ENCODE measurements at places on chromosomes 1 and 21.
A peak's percentile ranks its signal among the peaks of the same experiment; 100 is the strongest.

DNA sequence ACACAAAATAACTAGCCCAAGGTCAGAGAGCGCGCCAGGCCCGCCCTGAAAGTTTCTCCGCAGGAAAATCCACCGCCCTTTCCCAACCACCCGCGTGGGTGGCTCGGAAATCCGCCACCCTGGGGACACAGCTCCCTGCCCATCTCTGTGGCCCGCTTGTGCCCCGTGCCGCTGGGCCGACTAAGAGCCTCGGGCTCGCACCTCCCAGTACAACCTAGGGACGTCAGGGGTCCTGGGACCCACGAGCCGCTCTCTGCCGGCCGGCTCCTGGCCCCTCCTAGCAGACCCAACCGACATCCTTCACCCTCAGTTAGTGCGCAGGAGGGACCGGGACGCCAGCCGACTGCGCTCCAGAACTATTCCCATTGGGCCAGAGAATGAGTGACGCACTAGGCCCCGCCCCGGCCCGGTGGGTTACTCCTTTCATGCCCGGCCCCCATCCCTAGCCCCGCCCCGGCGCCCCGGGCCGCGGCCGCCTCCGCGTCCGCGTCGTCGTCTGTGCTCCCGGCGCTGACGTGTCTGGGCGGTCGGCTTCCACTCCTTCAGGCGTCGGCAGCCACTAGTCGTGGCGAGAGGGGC is 396 bp upstream of the UAP1 start:
- DNase-seq, result peak; percentile 97

GRCh38 chr21:31394309-31394708 is 50.2 kb upstream of the TIAM1 start:
- DNase-seq, result no peak

GRCh38 chr1:54558434-54559030 is 10.5 kb downstream of the ACOT11 start:
- no peak for DNase-seq

- DNase-seq, result no peak
Observed at GRCh38 chr1:247530785-247531184, 5.5 kb downstream of the OR2C3 start.

- no peak for DNase-seq
Observed at GRCh38 chr1:97451944-97452343, 468.9 kb downstream of the DPYD start.

GRCh38 chr1:21277180-21277579 is 13.1 kb downstream of the ECE1 start:
- DNase-seq, result no peak

DNA sequence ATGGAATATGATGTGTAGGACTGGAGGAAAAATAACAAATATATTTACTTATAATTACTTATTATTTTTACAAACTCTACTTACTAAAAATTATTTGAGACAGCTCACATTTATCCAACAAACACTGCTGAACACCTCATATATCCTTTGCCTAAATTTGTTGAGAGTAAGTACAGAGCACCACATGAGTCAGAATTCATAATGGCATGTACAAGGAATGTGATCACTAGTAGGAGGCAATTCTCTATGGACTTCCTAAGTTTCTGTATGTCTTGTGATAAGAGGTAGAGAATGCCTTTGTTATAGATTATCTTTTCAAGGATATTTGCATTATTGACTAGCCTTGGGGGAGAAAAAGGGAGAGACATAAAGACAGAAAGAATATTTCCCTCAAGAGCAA is 8.2 kb upstream of the ST6GALNAC3 start:
- DNase-seq, result no peak

GRCh38 chr1:182718311-182718710 is 33.9 kb upstream of the RGS8 start:
- no peak for DNase-seq

DNA sequence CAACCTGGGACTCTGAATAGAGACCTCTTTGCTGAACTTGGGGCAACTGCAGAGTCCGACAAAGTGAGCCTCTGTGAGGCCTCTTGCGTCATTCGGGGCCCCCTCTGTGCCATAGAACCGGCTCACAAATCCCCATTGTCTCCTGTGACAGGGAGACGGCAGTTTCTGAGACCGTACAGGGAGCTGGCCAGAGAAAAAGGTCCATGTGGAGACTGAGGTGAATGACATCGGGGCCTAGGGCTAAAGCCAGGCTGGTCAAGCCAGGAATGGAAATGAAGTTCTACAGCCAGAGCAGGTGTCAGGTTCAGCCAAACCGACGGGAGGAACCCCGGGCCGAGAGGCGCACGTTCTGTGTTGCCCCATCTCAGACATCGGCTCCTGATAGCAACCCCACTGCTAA is 37.1 kb upstream of the TRIM67 start:
- no peak for DNase-seq

GRCh38 chr1:152001631-152002584 is 8.2 kb upstream of the S100A10 start:
- peak; percentile 42 for DNase-seq

DNA sequence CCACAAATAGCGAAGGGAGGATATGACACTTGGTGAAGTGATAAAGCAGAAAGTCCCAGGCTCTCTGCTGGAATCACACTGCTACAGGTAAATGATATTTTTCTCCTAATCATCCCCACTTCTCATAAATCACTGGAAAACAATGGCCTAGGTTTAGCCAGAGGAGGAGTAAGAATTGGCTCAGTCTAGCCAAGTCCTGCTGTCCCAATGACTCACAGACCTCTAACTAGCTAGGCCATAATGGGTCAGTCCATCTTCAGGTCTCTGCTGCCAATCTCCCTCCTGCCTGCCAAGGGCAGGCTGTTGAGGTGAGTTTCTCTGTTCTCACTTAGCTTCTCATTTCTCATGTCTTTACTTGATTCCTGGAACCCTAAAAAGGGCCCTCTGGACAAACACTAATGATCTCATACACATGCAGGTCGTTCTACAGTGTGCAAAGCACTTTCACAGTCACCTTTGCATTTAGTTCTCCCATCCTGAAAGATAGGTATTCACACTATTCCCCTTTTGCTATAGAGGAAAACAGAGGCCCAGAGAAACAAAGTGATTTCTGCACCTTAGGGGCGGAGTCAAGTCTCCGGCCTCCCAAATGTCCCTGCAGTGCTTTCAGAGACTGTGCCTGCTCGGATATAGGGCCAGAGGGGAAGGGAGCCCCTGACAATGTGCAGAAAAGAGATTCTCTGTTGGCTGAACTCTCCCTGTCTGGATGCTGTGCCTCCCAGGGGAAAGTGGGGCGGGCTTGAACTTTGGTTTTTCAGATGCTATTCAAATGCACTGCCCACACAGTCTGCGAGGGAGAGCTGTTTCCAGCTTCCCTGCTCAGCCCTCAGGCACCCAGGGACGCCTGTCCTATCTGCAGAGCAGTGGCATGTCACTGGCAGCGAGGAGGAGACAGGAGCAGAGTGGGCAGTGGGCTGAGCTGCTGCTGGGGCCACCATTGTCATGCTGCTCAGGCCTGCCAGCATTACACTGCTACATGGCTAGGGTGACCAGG is 3.9 kb upstream of the CDK18 start:
- DNase-seq, result no peak

DNA sequence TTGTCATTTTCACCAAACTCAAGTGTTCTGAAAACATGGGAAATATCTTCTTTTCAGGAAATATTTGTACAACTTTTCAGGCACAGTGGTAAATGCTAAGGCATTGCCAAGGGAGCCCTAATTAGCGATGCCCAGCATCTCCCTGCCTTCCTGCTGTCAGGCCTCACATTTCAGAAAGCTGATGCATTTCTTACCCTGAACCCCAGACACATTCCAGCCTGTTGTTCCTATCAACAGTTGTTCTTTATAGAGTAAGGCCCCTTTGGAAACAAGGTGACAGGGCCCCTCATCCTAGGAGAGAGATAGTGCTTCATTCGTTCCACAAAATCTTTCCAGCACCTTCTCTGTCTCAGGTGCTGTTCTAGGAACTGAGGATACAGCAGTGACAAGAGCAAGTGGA is 135.9 kb upstream of the COA6 start:
- DNase-seq, result no peak

- DNase-seq, result no peak
Observed at GRCh38 chr1:46822248-46822826, 23.5 kb downstream of the CYP4B1 start.

- no peak for DNase-seq
Observed at GRCh38 chr21:45021428-45022347, 52.7 kb upstream of the ADARB1 start.

GRCh38 chr1:228873709-228874108 is 138.4 kb downstream of the RHOU start:
- no peak for DNase-seq

- no peak for DNase-seq
Observed at GRCh38 chr1:206854401-206855129, 10.9 kb upstream of the IL20 start.

DNA sequence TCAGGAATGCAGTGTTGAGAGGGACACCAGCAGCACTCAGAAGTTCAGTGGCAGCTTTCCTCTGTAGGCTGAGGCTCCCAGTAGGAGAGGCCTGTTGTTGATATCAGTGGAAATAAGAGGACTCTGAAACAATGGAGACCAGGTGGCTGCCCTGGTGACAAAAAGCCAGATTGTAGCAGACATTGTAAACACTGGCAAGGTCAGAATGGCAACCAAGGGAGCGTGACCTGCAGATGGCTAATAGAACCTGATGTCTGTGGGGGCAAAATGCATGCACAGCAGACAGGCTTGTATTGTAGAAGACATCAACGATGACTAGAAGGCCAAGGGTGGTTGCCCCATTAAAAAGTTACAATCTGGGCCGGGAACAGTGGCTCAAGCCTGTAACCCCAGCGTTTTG is 53.1 kb upstream of the GPR37L1 start:
- DNase-seq, result no peak

GRCh38 chr1:40161888-40162397 is 756 bp downstream of the RLF start:
- no peak for DNase-seq

DNA sequence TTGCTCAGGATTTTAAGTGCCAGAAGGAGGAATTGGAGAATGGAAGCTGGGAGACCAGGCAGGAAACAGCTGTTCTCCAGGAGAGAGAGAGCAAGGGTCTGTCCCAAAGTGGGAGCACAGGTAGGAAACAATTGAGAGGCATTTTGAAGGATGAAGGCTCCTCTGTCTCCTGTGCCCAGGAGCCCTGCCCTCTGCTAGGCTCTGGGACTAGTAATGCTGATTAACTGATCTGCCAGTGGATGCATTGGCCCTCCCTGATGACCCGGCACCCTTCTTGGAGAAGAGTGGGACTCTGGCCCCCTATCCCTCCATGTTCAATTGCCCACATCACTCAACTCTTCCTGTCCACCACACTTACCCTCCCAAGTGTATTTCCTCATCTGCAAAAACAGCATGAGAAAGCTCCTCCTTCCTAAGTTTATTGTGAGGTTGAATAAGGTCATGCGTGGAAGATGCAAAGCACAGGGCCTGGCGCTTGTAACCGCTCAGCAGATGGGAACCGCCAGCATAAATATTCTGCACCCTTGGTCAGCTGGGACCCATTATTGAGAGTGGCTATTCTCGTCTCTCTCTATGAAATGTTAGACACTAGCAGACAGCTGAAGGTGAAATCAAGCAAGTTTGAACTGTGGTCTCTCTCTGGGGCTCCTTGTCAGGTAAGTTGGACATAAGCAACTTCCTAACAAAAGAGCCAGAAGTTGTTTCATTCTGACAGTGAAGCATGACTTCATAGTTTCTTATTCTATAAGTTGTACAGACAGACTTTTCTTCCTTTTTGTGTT is 63.0 kb upstream of the ANGPTL1 start:
- DNase-seq, result no peak

DNA sequence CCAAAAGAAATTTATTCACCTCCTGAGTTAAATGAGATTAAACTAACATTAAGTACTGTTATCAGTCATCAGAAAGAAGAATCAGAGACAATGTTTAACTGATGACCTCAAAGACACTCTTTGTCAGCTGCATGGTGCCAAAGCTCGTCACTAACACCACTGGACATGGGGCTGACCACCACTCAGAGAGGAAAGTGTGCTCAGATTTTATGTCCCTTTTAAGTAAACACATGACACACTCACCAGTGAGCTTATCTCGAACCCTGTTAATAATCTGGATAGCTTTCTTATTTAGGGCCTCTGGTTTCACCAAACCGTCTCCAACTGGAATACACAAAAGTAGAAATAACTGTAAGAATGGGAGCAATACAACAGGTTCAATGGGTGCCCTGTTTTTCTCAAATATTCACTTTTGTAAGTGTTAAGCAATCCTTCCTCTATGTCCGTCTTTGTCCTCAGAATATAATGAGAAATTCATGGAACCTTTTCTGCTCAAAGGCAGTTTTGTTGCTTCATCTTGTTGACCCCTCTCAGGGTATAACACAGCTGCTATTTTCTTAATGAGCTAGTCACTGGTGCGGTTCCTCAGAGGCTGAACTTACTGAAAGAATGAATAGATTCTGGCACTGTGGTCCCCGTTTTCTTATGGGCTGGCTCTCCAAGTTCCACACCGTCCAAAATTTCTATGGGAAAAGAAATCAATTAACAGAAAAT is 9.5 kb upstream of the EXOSC10 start:
- DNase-seq, result no peak

DNA sequence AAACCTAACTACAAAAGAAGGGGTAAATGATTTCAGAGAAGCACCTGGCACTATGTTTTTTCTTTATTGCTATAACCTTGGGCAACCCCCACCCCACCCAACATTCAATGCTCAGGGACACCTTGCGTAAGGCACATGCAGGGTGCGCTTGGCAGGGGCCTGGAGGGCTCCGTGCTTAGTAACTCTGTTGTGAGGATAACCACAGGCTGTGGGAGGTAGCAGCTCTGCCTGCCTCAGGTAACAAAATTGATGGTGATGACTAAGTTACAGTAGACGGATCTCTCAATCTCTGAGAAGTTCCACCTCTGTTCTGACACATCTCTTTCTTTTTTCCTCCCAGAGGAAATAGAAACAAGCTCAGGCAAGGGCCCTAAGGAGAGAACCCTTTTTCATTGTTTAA is 8.7 kb upstream of the CCN1 start:
- no peak for DNase-seq

DNA sequence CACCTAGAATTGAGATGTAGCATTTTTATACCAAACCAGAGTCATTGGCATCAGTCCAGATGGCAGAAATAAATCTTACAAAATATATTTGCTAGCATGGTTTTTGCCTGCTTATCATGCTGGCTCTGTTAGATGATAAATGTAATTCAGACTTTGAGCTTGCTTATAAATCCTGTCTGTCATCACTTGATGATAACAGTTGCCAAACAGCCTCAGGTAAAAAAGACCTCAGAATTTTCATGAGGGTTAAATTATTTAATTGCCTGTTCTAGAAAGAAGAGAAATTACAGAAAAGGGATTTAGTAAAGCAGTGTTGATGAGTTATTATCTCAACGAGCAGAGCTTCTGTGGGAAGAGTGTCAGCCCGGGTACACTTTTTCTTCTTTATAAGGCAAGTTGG is 83.3 kb downstream of the FNBP1L start:
- no peak for DNase-seq
